Suppressor macrophage (primary cell): ENCODE measurements at places on chromosomes 2 and 18.

DNA sequence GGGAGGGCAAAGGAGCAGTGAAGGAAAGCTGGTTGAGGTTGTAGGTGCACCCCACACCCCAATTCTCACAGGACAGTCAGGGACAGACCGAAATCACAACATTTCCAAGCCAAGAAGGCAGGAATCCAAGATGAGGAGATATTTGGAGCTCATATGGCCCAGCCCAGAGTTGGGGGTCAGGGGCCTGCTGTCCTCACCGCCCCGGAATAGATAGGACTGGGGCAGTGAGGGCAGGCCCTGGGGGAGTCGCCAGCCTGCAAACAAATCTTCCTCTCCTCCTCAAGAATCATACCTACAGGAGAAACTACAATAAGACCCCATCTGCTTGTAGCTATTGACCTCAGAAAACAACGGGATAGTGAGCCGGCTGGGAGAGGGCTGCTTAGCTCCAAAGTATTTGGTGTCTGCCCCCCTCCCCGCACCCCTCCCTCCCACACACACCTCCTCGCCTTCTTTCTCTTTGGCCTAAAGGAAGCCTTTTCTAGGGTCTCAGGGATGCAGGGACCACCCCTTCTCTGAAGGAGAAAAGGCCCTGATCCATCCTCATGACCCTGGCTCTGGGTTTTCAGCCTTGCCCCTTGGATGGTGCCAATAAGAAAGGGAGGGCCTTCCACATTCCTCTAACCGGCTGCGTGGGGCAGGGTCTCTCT, 3.8 kb downstream of the EN1 start:
- DNase-seq, result no peak

DNA sequence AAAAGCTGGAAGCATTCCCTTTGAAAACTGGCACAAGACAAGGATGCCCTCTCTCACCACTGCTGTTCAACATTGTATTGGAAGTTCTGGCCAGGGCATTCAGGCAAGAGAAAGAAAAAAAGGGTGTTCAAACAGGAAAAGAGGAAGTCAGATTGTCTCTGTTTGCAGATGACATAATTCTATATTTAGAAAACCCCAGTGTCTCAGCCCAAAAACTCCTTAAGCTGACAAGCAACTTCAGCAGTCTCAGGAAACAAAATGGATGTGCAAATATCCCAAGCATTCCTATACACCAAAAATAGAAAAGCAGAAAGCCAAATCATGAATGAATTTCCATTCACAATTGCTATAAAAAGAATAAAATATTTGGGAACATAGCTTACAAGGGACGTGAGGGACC, 11.1 kb downstream of the SLC8A1 start:
- DNase-seq, result peak; percentile 78

DNA sequence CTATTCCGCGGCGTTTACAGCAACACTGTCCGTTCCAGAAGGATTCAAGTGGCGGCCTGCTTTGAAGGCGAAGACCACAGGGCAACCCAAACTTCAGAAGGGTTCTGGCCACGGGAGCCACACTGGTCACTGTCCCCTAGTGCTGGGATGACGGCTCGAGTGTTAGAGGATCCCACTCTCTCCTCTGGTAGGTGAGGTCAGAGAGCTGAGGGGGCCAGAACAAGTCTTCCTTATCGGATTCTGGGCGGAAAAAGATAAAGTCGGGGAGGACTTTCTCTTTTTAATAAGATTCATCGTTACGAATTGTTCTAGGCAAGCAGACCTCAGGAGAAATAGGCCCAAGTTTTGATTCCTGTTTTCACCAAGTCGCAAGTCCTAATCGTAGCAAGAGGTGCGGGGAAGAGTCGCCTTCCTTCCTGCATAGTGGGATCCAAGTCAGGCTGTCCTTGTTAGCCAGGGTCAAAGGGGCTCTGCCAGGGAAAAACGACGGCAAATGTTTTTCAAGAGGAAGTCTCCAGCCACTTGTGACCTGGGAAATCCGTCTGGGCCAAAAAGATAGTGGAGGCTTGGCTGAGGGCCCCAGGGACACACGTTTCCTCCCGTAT, 864 bp upstream of the MYL12A start:
- no peak for DNase-seq

GRCh38 chr2:233819884-233820773, 34.2 kb downstream of the HJURP start:
- no peak for DNase-seq

DNA sequence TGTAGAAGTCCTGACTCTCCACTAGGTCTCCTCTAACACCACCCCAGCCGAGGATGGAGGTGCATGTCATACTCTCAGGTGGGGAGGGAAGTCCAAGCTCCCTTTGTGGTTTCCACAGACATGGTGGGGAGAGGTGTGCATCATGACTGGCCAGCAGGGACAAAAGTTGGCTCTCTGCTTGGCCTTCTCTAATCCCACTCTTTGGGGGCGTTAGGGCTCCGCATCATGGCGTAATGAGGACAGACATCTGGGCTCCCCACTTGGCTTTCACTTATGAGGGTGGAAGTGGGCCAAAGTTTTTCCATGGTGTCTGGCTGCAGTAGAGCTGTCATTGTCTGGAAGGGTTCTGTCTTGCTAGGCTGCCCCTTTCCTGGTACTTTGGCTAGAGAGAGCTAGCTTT, 80.7 kb upstream of the DAPL1 start:
- no peak for DNase-seq

DNA sequence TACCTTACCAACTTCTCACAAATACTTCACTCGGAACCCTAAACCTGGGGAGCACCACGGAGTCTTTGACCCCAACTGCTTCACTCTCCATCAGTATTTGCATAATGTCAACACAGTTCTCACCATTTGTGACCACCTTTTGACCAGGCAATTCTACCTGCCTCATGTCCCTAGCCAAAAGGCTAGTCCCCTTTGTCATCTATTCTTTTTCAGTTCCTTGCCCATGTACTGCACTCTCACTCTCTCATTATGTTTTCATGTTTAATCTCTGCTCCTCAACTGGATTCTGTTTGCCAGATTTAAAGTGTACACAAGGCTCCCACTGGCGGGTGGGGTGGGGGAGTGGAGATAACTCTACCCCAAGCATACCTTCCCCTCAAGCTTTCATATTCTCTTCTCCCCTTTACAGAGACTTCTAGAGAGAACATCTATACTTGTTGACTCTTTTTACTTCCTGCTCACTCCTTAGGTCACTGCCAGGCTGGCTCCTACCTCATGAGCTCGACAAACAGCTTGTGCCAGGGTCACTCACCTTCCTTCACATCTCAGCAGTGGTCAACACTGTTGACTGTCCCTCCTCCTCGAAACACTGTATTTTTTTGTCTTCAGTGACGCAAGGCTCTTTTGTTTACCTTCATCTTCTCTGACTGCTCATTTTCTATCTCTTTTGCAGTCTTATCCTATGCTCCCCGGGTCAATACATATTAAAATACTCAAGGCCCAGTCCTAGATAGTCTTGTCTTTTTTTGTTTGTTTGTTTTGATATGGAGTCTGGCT, 88.7 kb upstream of the MAP4K3 start:
- no peak for DNase-seq

DNA sequence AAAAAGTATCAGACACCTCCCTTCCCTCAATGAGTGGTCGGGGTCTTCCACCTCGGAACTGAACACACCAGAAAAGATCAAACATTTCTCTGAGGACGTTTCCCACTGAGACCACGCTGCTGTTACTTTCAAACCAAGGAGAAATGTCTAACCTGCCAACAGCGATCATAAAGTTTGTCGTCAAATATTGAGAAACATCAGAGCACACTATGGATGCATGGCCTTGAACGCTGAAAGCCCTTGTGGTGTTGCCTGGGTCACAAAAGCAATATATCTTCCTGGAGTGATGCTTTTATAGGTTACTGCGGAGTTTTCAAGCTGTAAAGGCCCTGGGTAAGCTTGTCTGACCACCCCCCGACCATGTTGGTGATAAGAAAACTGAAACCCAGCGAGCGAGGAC, 70.2 kb upstream of the ID2 start:
- DNase-seq, result no peak

- no peak for DNase-seq
These were observed 273.0 kb downstream of the PDE11A start for GRCh38 chr2:177799531-177799930.

DNA sequence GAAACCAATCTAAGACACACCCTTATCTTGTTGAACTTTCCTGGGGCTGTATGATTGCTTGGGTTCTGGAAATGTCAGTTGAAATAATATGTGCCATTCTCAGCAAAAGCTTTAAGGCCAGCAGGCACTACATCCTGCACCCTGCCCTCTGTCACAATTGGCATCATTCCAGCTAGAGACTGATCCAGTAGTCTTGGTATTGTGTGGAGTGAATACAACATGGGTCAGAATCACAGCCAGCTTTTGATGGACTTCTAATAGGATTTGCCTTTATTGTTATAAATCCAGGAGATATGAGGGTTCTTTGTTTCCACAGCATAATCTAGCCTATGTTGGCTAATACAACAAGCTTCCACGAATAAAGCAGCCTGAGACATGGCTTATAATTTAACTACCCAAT, 617.0 kb upstream of the CDH2 start:
- no peak for DNase-seq

GRCh38 chr18:41150316-41150715, 804.7 kb upstream of the PIK3C3 start:
- no peak for DNase-seq

- DNase-seq, result no peak
These were observed 240.7 kb downstream of the MEIS1 start for GRCh38 chr2:66675591-66675990.

- DNase-seq, result no peak
These were observed 99.2 kb downstream of the NFATC1 start for GRCh38 chr18:79494936-79495335.

GRCh38 chr2:197889041-197889440, 84.6 kb downstream of the PLCL1 start:
- peak; percentile 83 for DNase-seq

DNA sequence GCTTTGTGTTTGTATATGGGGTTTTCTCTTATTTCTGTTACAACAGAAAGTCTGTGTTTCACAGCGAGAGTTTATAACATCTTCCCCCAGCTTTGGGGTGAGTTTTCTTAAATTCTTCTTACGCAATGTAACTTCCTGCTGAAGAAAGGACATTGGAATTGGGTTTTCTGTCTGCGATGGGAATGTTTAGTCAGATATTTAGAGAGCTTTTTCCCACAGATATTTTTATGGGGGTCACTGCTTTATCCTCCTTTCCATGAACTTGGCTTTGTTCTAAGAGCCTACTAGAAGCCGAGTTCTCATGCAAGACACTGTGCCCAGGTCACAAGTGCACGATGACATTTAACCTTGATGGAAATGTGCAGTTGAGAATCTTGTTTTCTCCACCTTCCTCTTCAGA, 22.1 kb downstream of the B3GNT2 start:
- no peak for DNase-seq

- DNase-seq, result no peak
These were observed 825.2 kb downstream of the METTL4 start for GRCh38 chr18:1746131-1746530.

DNA sequence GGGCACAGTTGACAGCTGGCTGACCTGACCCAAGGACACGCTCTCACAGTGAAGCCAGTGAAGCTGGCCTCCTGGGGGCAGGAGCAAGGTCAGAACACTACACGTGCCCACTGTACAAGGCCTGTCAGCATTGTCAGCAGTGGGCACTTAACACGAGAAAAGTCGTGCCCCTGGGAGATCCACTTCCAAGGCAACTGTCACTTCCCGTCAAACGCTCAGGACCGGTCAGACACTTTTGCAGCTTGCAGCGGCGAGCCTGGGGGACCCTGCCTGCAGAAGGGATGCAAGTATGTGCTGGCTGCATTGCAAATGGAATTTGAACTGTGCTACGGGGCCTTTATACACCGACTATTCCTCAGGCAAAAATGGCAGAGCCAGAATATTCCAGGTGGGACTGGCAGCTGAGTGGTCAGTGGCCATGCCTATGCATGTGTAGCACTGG, 176.2 kb downstream of the BCL2 start:
- DNase-seq, result no peak

GRCh38 chr2:114192362-114192761, 250.1 kb upstream of the DPP10 start:
- no peak for DNase-seq

- DNase-seq, result no peak
These were observed 445.8 kb upstream of the ACVR2A start for GRCh38 chr2:147398996-147399395.

- no peak for DNase-seq
These were observed 457.2 kb downstream of the STK39 start for GRCh38 chr2:167790189-167790588.

GRCh38 chr2:100451092-100451491, 19.2 kb upstream of the NMS start:
- DNase-seq, result peak; percentile 56

- DNase-seq, result no peak
These were observed 39.1 kb upstream of the MC4R start for GRCh38 chr18:60411715-60412114.

DNA sequence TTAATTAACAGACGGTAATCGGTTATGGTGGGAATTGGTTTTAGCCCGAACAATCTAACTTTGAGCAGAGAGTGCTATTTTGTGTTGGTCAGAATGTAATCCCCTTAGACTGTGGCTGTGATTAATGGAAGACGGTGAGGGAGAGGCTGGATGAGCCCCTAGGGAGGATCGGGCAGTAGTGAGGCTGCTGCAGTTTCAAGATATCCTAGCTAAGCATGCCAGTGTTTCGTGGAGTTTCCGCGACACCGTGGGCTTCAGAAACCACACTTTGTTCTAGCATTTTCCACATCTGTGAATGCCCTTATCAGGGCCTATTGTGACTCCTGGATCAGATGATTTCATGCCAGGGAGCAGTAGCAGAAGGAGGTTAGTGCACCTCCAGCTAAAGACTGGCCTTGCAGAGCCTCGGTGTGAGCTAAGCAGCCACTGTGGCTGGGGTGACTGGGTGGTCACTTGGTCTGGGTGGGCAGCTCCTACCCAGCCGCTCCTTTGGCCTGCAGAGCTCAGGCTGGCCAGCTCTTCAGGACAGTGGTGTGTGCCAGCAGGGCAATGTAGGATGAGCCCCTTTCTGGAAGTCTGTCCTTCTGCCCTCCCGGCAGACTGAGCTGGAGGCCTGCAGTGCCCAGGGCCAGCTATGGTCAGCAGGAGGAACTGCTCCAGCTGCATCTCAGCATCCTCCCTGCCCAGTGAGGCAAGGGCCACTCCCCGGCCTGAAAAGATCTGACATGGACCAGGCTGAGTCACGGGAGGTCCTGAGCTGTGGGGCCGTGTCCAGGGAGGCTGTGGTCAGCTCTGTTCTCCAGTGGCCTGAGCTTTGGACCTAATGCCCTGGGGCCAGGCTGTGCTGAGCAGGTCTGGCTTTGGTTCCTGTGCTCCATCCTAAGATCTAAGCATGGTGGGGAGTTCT, 142.6 kb upstream of the GPC1 start:
- no peak for DNase-seq

- peak; percentile 58 for DNase-seq
These were observed at the start of gene LGALSL for GRCh38 chr2:64453770-64454385. TSS of gene LGALSL (plus strand) at chr2:64454162. CDS start at chr2:64454546, 384 bp downstream.
